ENCODE measurements at places on chromosomes 3 and 15.

GRCh38 chr3:172213200-172213599 lies 173.8 kb downstream of the FNDC3B start:
- no peak for DNase-seq

DNA sequence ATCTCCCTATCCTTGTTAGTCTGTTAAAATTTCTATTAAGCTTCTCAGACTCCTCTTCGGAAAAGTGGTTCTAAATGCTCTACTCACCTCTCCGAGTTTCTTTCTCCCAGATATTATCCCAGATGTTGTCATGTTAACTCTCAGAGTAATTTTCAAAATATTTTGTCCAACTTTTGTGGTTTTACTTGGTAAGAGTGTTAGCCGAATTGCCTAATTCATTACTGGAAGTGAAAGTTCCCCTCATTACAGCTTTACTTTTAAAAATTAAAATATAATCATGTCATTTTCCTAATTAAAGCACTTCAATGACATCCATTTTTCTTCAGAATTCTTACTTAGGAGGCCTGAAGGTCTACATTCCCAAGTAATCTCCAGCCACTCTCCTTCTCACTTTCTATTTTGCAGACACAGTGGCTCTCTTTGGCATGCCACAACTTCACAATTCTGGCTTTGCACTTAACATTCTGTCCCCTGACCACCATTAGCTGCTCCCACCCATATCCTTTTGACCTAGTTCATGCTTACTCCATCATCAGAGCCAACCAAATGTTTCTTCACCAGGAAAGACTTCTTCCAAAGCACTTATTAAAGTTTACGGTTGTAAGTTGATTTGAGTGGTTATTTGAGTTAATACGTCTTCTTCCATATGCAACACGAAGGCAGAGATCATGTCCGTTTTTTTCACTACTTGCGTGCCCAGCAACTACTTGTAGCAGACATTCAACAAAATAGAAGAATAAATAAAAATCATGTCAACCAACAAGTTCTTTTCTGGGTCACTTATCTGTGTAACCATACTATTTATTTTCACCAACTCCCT lies 10.2 kb upstream of the TIPARP start:
- no peak for DNase-seq

DNA sequence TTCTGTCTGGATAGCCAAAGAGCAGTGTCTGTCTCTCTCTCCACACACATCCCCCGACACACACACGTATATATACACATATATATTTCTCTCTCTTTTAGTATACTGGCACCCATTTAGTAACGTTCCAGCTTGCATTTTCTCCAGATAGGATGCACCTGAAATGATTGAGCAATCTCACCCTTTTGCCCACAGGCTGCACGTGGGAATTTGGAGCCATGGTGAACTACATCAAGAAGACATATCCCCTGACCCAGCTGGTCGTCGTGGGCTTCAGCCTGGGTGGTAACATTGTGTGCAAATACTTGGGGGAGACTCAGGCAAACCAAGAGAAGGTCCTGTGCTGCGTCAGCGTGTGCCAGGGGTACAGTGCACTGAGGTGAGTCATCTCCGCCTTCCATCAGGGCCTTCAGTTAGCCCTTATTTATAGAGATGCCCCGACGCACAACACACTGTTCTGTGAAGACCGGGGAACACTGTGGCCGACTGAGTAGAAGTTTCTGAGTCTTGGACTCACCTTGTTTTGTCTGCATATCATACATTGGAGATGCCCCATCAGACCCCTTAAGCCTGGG lies 45.7 kb downstream of the RLBP1 start:
- no peak for DNase-seq

GRCh38 chr15:32694222-32694983 lies 23.4 kb upstream of the GREM1 start:
- DNase-seq: no peak

GRCh38 chr3:149648525-149648924 lies 9.3 kb downstream of the WWTR1 start:
- DNase-seq: no peak

- no peak for DNase-seq
Measured at GRCh38 chr3:124057420-124057819, 65.5 kb upstream of the ROPN1 start.

DNA sequence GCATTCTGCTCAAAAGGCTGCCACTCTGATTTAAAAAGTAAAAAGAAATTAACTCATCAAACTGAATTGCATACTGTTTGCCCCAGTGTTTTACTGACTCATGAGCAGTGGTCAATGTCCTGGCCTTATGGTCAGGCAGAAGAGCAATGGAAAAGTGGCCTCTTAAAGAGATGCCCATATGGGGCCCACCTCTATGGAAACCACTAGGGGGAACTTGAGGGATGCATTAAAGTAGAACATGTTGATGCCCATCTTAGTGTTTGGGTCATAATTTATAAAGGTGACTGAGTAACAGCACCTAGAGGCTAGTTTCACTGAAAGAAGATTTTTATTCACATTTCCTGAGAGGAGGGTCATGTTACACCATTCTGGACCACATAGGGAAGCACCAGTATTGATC lies 66.5 kb upstream of the RNU6-1 start:
- no peak for DNase-seq

- no peak for DNase-seq
Measured at GRCh38 chr15:36361351-36361870, 218.0 kb upstream of the CDIN1 start.

GRCh38 chr3:121981473-121981872 lies 40.6 kb downstream of the ILDR1 start:
- DNase-seq: no peak

- DNase-seq: no peak
Measured at GRCh38 chr15:93362821-93363220, 273.8 kb upstream of the RGMA start.

DNA sequence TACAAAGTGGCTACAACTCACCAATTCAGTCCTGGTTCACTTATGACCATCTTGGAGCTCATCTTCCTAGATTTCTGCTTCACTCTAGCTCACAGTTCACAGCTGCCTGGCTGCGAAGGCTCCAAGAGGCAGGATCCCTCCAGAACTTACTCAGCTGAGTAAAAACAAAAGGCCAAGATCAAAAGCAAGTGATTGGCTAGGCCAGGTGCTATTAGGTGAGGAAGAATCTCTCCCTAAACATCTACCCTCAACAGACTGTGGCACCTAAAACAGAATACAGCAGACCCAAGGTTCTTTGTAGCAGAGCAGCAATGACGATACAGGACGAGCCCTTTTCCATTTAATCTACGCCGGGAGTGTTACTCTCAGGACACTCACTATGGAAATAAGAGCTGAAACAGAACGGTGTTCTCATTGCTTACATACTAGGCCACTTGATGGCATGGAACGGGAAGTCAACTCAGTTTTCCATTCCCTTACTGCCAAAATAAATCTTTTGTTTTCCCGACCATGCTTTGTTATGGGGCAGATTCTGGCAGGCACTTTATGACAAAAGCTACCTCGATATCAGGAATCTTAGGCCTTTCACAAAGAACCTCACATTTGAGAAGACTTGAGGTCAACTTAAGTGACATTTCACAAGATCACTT lies 901 bp downstream of the ICE2 start:
- no peak for DNase-seq
